ENCODE measurements at places on chromosomes 2 and 18.
A peak's percentile ranks its signal among the peaks of the same experiment; 100 is the strongest.

- ATAC-seq: no peak
These were observed 43.5 kb downstream of the GORASP2 start for GRCh38 chr2:170972296-170973224.

- peak; percentile 98 for ATAC-seq
These were observed at the start of gene ITGA4 for GRCh38 chr2:181457121-181457740. ITGA4 (plus strand) TSS chr2:181457386; CDS start chr2:181457655, 269 bp downstream.

GRCh38 chr2:157929871-157930667, 53.9 kb upstream of the ACVR1 start:
- ATAC-seq: no peak

- ATAC-seq: no peak
These were observed 116.8 kb upstream of the PKDCC start for GRCh38 chr2:41930807-41931566.

GRCh38 chr2:1701556-1702185, 42.6 kb downstream of the PXDN start:
- ATAC-seq: peak; percentile 44

DNA sequence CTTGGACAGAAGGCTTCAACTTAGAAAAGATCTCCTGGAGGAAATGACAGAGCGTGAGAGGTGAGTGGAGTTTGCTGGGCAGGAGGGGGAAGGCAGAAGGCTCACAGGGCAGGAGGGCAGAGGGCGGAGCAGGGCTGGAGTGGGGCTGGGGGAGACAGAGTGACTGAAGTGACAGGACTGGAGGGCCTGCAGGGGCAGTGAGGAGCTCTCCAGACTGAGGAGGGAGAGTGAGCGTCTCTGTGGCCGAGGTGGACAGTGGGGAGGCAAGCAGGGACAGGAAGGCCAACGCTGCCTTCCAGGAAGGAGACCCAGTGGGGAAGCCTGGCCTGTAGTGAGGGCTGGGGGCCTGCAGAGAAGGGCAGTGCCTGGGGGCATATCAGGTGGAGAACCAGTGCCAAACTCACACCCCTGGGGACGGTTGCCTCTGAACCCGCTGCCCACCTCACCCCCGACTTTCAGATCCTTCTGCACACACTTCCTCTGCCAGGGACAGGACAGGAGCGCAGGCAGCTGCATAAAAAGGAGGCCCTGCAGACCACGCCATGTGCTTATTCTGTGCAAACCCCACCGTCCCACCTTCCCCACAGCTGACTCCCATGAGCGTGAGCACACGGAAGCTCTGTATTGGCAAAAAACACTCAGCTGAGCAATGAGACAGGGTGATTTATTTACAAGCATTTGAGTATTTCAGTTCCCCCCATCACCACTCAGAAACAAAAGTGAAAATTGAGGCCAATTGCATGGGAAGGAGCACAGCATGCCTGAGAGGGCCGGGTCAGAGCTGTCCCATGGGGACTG, 244.3 kb downstream of the FAM210A start:
- no peak for ATAC-seq
